ENCODE measurements at places on chromosomes 16 and 17. TPM values are rescaled to one million over a fixed set of nuclear protein-coding genes. Genes with fewer than 3 reads are reported as not detected.

PLCG2 gene
- 6.7 TPM for polyA plus RNA-seq

DNA sequence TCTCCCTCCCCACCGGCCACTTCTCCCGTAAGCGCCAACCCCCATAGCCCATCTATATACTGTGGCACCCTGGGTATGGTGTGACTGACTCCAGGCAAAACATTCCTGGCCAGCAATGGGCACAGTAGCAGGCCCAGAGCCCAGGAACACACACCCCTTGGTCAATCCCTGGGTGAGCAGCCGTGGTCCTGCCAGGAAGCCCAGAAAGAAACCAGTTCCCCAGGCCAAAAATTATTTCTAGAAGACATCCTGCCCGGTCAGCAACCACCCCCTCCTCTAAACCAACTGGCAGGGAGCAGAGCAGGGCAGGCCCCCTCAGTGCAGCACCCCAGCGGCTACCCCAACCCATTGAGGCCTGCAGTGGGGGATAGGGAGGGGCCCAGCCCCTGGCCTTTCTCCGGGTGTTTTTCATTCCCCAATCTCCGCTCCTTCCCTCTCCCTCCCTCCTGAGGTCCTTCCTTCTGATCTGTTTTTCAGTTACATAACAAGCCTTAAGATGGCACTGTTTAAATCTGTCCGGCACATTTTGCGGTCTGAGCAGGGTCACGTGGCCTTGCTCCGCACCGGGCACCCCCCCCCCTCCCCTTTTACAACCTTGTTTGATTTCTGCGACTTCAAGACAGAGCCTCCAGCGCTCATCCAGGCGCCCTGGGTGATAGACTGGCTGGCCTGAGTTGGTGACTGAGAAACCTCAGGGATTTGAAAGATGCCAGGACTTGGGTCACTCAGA lies 2.0 kb downstream of the NPTX1 start:
- no peak for DNase-seq

DNA sequence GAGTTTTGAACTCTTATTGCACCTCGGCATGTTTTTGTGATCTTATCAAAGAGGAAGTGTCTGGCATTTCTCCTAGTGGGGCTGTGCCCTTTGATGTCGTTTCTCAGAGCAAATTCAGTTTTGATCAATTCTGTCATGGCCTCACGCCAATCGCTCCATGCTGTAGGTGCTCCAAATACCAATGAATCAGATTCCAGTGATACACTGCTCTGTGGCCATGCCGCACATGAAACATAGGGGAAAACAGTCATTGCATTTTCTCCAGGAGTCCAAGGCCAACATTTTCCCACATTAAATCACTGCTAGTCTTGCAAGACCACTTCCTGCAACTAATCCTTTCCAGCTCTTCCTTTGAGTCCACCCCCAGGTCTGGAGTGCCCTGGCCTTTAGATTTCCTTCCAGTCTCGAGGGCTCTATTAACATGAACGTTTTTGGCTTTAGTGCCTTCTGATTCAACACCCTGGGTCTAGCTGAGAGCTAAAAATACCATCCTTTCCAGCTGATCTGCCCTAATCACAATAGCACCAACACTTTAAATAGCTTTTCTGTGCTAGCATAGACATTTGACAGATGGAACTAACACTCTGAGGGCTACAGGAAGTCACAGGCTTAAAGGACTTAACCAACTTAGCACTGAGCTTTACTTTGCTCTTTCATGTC lies 18.2 kb upstream of the RASL10B start:
- DNase-seq = no peak

- DNase-seq = no peak
Measured at GRCh38 chr17:42578282-42578869, 847 bp upstream of the PSMC3IP start.

All from forelimb muscle (tissue), 1 donor.